ENCODE measurements at places on chromosomes 13 and 19.
A peak's percentile ranks its signal among the peaks of the same experiment; 100 is the strongest.

- no peak for DNase-seq
Measured at GRCh38 chr19:49556412-49557398, 23.7 kb downstream of the NOSIP start.

GRCh38 chr19:18514800-18515682 is 6.8 kb downstream of the ELL start:
- no peak for DNase-seq

DNA sequence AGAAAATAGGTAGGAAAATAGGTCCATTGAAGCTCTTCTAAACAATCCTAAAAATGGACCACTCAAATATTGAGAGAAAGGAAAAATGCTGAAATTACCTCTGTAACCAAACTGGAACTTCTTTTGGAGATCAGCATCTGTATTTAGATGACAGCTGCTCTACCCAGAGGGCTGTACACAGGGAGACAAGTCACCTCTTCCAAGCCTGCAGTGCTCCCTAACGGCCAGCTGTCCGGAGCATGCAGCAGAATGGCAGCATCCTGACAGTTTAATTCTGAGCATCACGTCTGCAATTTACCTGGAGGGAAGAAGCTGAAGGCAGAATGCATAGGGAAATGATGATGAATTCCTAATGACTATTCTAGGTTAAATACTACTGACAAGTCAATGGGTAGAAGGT is 62.8 kb upstream of the DIAPH3 start:
- peak; percentile 45 for DNase-seq

- no peak for DNase-seq
Measured at GRCh38 chr19:10133596-10133995, 13.9 kb upstream of the EIF3G start.

GRCh38 chr19:48553676-48554384 is 1.9 kb downstream of the SULT2B1 start:
- DNase-seq: no peak

- no peak for DNase-seq
Measured at GRCh38 chr19:406971-407510, 1.9 kb downstream of the C2CD4C start.

GRCh38 chr13:103716718-103717117 is 650.5 kb upstream of the SLC10A2 start:
- no peak for DNase-seq

- no peak for DNase-seq
Measured at GRCh38 chr19:22619932-22620331, 14.2 kb upstream of the ZNF492 start.

DNA sequence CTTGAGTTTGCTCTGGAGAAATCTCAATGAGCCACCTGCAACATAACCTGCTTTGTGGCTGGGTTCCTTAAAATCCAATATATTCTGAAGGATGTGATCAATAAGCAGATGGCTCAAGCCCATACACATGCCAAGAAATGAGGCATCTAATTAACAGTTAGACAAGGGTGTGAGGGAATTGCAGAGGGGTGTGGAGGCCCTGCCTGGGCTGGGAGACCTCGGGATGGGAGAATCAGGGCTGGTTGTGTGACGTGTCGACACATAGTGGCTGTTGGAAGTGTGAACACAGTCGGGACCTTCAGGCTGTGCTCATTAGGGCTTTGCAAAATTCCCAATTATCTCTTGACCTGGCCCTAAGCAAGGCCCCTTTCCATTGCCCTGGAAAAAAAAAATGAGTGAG is 362.0 kb upstream of the TMTC4 start:
- no peak for DNase-seq

DNA sequence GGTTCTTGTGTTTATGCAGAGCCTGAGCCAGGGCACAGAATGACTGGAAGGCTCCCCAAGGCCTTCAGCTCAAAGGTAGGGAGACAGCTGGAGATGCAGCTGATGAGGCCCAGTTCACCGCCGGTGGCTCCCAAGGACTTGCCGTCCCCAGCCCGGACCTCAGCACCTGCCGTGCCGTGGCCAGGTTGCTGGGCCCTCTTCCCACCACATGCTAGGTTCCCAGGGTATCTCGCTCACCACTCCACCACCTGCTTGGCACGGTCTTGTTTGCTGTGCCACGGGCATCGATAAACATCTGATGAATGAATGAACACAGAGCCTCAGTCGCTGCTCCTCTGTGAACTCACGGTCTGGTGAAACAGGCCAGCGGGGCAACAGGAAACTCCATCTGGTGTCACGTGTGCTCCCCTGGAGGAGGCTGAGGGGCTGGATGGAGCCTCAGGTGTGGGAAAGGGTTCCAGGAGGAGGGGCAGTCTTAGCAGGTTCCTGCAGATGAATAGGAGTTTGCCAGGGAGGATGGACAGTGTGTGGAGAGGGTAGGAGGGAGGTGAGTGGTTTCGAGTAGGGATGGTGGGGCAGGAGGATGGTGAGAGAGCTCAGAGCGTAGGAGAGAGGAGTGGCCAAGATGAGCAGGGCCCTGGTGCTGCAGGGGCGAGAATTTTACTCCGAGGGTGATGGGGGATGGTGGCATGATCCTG is 3.6 kb upstream of the KLK14 start:
- no peak for DNase-seq

- no peak for DNase-seq
Measured at GRCh38 chr13:90108547-90108946, 1238.9 kb upstream of the MIR17HG start.

- DNase-seq: no peak
Measured at GRCh38 chr13:74438901-74439300, 304.7 kb upstream of the KLF12 start.

- peak; percentile 85 for DNase-seq
Measured at GRCh38 chr19:12733369-12734214, 892 bp downstream of the TRIR start.

DNA sequence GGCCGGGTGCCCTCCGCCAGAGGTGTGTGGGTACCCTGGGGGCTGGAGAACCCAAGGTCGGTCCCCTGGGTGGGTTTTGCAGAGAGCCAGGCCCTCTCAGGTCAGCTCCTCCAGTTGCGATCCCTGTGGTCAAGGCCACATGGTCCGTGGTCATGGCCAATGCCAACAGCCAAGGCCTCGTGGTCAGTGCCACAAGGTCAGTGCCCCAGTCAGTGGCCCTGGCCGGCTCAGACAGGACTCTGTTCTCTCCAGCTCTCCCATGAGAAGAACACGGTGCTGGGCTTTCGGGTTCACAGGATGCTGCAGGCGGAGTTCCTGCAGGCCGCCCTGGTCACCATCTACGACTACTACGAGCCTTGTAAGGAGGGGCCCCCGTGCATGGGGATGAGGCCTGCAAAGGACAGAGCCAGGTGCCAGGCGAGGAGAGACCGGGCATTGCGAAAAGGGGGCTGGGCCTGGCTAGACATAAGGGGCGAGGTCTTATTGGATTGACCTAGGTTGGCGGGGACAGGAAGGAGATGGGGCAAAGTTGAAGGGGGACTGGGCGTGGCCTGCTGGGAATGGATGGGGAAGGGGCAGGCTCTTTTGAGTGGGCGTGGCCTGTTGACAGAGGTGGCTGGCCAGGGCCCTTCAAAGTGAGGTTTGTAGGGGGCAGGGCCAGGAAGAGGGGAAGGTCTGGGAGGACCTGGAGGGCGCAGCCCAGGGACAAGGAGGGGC is 15.2 kb upstream of the SHFL start:
- DNase-seq: no peak

- peak; percentile 91 for DNase-seq
Measured at GRCh38 chr13:49996161-49996915, 504 bp upstream of the TRIM13 start.

- DNase-seq: peak; percentile 84
Measured at GRCh38 chr19:4455719-4456475, 1.7 kb downstream of the UBXN6 start.

GRCh38 chr19:11191273-11191755 is 6.0 kb downstream of the KANK2 start:
- peak; percentile 61 for DNase-seq

- no peak for DNase-seq
Measured at GRCh38 chr13:29858667-29859066, 8.2 kb upstream of the UBL3 start.

DNA sequence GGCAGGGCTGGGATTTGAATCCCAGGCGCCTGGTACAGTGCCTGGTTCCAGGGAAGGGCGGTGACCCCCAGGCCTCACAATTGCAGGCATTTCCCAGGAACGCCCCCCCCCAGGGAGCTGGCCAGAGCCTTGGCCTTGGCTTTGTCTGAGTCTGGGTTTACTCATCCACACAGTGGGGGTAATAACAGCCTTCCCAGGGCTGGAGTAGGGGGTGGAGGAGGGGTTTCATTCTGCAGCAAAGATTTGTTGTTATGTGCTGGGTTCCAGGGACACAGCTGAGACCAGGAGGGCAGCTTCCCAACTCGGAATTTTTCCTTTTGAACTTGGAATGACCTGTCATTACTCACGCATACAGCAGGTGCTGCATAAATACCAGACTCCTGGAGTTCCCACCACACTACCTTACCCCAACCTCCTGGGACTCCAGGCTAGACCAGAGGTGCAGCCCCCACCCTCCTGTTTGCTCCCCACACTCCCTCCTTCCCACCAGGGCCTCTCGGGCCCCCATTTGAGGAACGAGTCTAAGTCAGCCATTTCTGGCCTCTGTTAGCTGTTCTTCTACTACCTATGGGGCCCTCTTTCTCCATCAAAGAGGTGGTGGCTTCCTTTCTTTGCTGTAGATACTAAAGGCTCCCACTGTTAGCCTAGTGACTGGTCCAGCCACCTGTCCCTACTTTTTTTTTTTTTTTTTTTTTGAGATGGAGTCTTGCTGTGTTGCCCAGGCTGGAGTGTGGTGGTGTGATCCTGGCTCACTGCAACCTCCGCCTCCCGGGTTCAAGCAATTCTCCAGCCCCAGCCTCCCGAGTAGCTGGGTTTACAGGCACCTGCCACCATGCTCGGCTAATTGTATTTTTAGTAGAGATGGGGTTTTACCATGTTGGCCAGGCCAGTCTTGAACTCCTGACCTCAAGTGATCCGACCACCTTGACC is 1.6 kb upstream of the ADAMTS10 start:
- no peak for DNase-seq

DNA sequence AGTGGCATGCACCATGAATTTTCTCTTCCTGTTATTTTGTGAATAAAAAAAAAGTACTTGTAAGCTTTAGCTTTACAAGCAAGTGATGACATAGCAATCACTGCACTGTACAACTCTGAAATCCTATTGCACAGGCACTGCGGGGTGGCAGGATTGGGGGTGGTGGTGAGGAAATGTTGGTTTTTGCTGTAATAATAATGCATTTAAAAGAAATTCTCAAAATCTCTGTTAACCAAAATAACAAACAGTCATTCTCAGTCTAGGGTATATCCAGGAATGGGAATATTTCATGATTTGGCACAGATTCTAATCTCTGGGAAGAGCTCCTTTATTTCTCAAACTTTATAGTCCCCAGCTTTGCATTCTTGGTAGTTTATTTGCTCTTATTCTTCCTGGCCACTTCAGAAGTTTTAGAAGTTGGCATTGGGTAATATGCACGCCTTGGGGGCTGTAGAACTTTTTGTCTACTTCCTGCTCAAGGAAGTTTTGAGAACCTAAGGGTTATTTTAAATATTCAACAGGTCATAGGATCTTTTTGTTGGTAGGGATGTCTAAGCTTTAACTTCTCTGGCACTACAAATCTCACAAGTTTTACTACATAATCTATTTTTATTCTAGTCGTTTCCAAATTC is 353.0 kb upstream of the KLF12 start:
- no peak for DNase-seq

DNA sequence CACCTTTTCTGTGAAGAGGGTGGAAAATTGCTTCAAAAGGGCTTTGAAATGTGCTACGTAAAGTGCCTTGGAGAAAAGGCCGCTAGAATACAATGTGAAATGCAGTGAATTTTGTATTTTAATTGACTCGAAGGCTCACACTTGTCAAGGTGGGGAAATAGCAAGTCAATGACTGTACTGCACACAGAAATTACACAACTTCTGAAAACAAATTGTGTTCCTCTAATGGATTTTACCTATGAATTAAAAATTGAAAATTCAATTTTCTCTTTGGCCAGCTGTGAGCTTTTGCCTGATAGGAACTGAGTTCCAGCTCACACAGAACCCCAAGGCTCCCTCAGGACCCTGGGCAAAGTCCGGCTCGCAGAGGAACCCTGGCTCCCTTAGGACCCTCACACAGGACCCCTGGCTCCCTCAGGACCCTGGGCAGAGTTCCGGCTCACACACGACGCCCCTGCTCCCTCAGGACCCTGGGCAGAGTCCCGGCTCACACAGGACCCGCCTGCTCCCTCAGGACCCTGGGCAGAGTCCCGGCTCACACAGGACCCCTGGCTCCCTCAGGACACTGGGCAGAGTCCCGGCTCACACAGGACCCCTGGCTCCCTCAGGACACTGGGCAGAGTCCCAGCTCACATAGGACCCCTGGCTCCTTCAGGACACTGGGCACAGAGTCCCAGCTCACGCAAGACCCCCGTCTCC is 324.9 kb downstream of the UQCRFS1 start:
- DNase-seq: no peak

DNA sequence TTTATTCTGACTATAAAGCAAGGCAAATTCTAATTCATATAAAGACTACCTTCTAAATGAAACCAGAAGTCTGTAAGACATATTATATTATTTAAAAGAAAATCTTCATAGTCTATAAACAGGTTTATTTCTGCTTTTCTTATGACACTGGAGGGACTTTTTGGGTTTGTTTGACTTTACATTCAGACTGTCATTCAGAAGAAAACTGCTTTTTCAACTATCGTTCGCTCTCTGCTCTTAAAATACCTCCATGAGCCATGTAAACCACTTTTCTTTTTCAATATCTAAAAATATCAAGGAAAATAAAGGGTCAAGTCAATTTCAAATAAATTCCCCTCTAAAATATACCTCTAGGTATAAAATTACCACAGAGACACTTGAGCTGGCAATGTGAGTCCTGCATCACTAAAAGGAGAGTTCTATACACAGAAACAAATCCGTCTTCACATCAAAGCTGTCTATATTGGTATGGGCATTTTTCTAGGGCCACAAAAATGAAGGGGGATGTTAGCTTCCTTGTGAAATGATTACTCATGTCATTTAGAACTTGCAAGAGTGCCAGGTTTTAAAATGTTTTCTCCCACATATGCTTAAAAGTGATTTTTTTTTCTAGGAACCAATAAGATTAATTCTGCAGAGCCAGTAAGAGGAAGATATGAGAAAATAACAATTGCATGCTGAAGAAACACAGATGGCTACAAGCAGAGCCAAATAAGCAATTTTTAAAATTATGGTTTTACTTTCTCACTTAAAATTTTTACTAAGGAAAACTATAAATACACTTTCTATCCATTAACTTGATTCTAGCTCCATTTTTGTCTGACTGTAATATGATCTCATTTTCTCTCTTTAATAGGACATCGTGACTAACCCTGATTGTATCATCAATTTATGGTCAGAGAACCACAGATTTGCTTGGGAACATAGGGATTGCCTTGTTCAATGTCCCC is 181.8 kb downstream of the TBC1D4 start:
- DNase-seq: no peak

Data from hematopoietic multipotent progenitor cell treated with erythropoietin and hydrocortisone succinate and interleukin-3 and kit ligand, for 8 days (in vitro differentiated cells).